ENCODE measurements at places on chromosomes 2 and 18.

DNA sequence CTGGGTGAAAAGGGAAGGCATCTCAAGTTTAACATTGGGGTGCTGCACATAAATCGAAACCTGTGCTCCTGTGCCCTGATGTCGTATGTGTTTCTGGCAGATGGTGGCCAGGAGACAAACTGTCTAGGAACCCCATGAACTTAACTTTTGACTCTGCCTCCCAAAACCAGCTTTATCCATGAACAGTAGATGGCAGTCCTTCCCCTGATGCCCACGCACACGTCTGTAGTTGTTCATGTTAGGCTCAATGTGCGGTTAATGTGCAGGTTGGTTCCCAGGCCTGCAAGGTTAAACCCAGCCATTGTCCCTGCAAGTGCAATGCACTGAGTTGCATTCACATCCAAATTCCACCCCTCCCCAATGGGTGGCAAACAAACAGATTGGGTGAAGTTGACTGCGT is 44.1 kb upstream of the SIX3 start:
- no peaks in the 10 kb centered on the region for H3K4me1 ChIP-seq
- H3K27me3 ChIP-seq, result no peaks in the 10 kb centered on the region
- no peak overlapping the region for H3K27ac ChIP-seq
- H3K36me3 ChIP-seq, result no peaks in the 10 kb centered on the region

DNA sequence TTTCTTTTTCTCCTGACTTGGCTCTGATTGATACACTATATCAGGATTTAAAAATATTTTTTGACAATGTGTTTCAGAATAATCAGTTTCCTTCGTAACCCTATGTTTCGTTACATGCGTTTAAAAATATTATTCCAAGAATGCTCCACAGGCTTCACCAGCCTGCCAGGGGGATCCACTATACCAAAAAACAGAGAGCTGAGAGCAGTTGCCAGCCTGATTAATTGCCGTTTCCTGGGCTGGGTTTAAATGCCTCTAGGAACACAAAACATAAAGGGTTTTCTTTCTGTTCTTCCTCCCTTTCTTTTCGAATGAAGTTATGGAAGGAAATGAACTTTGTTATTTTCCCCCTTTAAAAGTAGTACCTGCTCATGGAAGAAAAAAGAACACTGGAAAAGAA is 47.9 kb downstream of the LRRFIP1 start:
- H3K27me3 ChIP-seq, result no peaks in the 10 kb centered on the region
- no peaks in the 10 kb centered on the region for H3K4me1 ChIP-seq
- peak overlapping the region; percentile 24 for H3K4me3 ChIP-seq
- no peak for DNase-seq

DNA sequence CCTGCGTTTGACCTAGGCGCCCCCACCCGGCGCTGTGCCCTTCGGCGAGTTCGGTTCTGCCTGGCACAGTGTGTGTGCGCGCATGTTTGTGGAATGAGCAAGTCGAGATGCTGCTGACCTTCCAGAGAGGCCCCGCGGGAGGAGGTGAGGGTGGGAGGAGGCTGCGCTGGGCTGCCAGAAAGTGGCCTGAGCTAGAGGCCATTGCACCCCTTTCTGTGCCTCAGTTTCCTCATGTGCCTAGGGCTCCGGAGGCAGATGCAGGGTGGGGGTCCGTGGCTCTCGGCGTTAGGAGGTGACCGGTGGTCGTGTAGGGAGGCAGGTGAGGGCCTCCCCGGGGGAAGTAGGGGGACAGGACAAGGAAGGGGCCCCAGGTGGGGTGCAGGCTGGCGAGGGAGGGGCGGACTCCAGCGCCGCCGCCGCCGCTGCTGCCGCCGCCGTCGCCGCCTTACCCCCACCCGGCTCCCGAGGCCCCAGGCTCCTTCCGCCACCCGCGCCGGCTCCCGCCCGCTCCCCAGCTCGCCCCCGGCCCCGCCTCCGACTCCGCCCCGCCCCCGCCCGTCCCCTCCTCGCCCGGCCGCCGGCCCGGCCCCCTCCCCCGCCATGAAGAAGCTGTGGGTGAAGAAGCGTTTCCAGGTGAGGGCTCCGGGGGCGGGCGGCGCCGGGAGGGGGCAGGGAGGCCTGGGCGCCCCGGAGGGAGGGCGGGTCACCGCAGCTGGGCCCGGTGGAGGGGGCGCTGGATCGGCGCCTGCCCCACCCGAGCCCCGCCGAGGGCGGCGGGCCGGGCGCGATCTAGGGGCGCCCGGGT is 7.0 kb downstream of the SPEG start:
- peak overlapping the region; percentile 89 for H3K27ac ChIP-seq
- peak overlapping the region; percentile 55 for H3K4me3 ChIP-seq
- H3K4me1 ChIP-seq, result peaks cover 60% of the 10 kb centered on the region
- DNase-seq, result no peak

DNA sequence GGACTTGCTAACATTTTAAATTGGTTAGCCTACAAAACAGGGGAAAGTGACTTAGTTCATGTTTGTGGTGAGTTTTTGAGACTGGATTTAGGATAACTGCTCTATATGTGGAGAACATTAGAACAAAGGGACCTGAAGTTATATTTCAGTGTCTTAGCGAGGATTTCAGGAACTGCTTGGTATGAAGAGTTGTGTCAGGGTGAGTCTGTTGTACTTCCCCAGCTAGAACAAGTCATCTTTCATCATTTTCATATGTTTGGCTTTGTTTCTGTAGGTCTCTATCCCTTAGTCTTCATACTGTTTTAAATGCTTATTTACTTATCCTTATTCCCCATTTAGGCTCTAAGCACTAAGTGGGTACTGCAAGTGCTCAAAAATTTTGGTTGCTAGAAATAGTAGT is 41.9 kb downstream of the KCMF1 start:
- H3K36me3 ChIP-seq, result peaks cover under 1% of the 10 kb centered on the region
- no peak overlapping the region for H3K27ac ChIP-seq
- no peak for DNase-seq
- H3K27me3 ChIP-seq, result no peaks in the 10 kb centered on the region

DNA sequence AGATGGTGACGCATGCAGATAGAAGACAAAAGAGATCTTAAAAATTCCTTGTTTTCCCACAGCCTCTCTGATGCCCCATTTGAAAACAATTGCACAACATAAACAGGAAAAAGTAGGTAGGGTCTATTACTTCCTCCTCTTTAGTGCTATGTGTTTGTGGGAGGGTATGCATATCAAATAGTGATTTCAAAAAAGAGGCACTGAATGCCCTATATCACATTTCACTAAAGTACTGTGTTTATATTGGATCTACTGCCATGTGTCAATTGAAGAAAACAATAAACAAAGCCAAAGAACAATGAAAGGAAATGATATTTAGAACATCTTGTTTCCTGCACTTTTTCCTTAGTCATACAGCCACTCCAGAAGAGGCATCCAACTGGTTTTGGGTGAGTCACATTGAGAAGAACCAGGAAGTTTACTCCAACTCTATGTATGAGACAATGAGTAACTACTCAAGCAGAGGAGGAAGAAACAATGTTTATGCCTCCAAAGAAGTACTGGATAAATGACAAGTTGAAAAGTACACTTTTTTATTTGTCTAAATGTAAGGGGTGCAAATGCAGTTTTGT is 583.6 kb downstream of the FBXO15 start:
- H3K4me3 ChIP-seq, result no peak overlapping the region
- DNase-seq, result no peak
- no peaks in the 10 kb centered on the region for H3K36me3 ChIP-seq
- H3K4me1 ChIP-seq, result no peaks in the 10 kb centered on the region
- H3K27me3 ChIP-seq, result no peaks in the 10 kb centered on the region

DNA sequence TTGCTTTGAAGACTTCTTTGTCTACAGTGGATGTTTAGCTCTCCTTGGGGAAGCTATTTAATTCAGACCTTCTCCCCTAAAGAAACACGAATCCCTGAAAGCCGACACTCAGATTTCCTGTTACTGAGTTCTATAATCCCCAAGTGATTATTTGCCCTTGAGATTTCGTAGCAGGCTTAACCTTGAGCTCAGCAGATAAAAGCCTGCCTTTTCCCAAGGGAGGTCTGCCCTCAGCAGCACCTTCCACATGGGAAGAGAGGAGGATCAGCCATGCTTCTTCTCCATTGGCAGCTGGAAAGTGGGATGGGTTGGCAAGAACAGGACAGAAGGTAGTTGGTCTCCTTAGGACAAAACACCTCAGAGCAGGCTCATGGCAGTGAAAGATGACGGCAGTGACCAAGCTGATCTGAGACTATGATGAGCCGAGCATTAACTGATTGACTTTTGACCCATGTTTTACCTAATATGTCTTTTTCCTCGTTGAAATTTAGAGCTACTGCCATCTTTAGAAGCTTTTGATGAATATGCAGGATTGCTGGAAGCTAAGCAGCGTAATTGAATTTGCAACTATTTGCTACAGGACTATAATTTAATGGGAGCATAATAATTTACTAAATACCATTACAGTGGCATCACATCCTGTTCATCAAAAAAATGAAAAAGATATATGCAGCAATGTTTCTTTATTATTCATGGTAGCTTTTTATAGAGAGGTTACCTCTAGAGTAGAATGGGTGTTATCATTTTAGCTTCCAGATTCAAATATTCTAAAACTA is 511.1 kb upstream of the ID2 start:
- no peaks in the 10 kb centered on the region for H3K36me3 ChIP-seq
- no peak for DNase-seq
- no peak overlapping the region for H3K27ac ChIP-seq
- H3K4me3 ChIP-seq, result no peak overlapping the region

DNA sequence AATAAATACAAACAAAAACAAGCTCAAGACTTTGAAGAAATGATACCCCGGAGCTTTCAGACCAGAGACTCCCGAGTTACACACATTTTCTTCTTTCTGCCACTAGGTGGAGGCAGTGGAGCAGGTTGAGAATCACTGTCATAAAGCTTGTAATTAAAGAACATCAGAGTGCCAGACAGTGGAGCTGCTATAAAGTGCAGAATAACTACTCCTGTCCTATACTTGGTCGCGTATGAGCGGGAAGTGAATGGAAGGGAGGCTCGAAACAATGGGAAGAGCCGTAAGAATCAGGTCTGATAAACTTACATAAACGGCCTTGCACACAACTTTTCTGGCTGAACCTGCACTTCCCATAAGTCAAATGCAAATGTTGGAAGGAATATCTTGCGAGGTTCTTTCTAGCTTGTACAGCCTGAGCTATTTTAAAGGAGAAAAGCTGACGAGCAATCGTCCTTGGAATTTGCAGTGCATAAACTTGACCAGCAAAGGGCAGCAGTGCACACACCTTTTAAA is 189.0 kb downstream of the RPIA start:
- H3K4me1 ChIP-seq, result no peaks in the 10 kb centered on the region
- no peaks in the 10 kb centered on the region for H3K36me3 ChIP-seq
- H3K27me3 ChIP-seq, result no peaks in the 10 kb centered on the region
- H3K27ac ChIP-seq, result no peak overlapping the region
- peak; percentile 63 for DNase-seq

GRCh38 chr2:221675201-221675908 is 103.3 kb upstream of the EPHA4 start:
- H3K27ac ChIP-seq, result no peak overlapping the region
- H3K4me3 ChIP-seq, result no peak overlapping the region

All from right atrium auricular region (tissue), 2 donors.